Activated CD4-positive, alpha-beta T cell treated with anti-CD3 and anti-CD28 coated beads for 36 hours (primary cell): ENCODE measurements at places on chromosomes 7 and 10. TPM values are rescaled to one million over a fixed set of nuclear protein-coding genes. Genes with fewer than 3 reads are reported as not detected.

Gene CHN2
- 0.25 TPM for total RNA-seq

Gene PVRIG
- total RNA-seq, result 26.9 TPM

Gene LDB3
- 0.09 TPM for total RNA-seq

Gene STEAP4
- not detected for total RNA-seq

Gene PSAP
- total RNA-seq, result 109 TPM

Gene RNLS
- 4.4 TPM for total RNA-seq

Gene NUTM2B
- total RNA-seq, result not detected

Gene WEE2
- not detected for total RNA-seq

Gene DMBT1
- total RNA-seq, result not detected

GRCh38 chr7:13742126-13742525 is 247.3 kb downstream of the ETV1 start:
- H3K4me1 ChIP-seq, result no peaks in the 10 kb centered on the region
- H3K27ac ChIP-seq, result no peak overlapping the region
- DNase-seq, result no peak
- no peaks in the 10 kb centered on the region for H3K27me3 ChIP-seq

GRCh38 chr7:137930581-137930980 is 71.3 kb downstream of the CREB3L2 start:
- H3K27me3 ChIP-seq, result no peaks in the 10 kb centered on the region
- peaks cover 23% of the 10 kb centered on the region for H3K36me3 ChIP-seq
- no peak overlapping the region for H3K27ac ChIP-seq
- no peak for DNase-seq

GRCh38 chr7:84122582-84123360 is 71.8 kb downstream of the SEMA3A start:
- no peaks in the 10 kb centered on the region for H3K4me1 ChIP-seq
- no peak for DNase-seq
- H3K27ac ChIP-seq, result no peak overlapping the region
- H3K27me3 ChIP-seq, result no peaks in the 10 kb centered on the region
- H3K36me3 ChIP-seq, result no peaks in the 10 kb centered on the region

GRCh38 chr10:96712662-96713271 is 7.5 kb downstream of the PIK3AP1 start:
- peaks cover 4% of the 10 kb centered on the region for H3K4me1 ChIP-seq
- no peak overlapping the region for H3K4me3 ChIP-seq
- peak overlapping the region; percentile 6 for H3K27ac ChIP-seq
- H3K36me3 ChIP-seq, result no peaks in the 10 kb centered on the region
- no peak for DNase-seq

DNA sequence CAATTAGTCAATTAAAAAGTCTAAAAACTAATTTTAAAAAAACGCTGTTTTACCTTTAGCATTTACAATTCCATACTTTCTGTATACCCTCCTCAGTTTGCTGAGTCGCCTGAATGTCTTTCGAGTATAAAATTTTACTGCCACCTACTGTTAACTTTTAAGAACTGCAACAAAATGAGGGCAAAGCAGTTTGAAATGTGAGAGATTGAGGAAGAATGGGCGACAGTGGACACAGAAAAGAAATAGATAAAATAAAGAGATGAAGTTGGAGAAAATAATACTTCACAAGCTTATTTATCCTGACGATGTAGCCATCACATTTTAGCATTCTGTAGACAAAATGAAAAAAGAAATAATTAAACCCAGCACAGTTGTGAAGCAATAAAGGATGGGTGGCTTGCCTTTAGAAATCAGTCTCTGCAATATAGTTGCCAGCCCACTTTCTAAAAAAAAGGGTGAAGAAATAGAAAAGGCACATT is 110.8 kb upstream of the PTN start:
- H3K4me1 ChIP-seq, result no peaks in the 10 kb centered on the region
- H3K27me3 ChIP-seq, result peaks cover 9% of the 10 kb centered on the region
- DNase-seq, result no peak
- H3K36me3 ChIP-seq, result no peaks in the 10 kb centered on the region

GRCh38 chr10:6996431-6996830 is 414.4 kb downstream of the SFMBT2 start:
- no peak for DNase-seq
- no peaks in the 10 kb centered on the region for H3K4me1 ChIP-seq
- no peaks in the 10 kb centered on the region for H3K36me3 ChIP-seq
- no peak overlapping the region for H3K27ac ChIP-seq

- no peak overlapping the region for H3K27ac ChIP-seq
- no peaks in the 10 kb centered on the region for H3K36me3 ChIP-seq
- H3K4me1 ChIP-seq, result no peaks in the 10 kb centered on the region
These were observed 314.1 kb downstream of the TCERG1L start for GRCh38 chr10:130997267-130998045.

- peak overlapping the region; percentile 77 for H3K27ac ChIP-seq
- H3K4me1 ChIP-seq, result peaks cover 33% of the 10 kb centered on the region
- DNase-seq, result no peak
These were observed 837 bp downstream of the SLC29A3 start for GRCh38 chr10:71319800-71320392.

DNA sequence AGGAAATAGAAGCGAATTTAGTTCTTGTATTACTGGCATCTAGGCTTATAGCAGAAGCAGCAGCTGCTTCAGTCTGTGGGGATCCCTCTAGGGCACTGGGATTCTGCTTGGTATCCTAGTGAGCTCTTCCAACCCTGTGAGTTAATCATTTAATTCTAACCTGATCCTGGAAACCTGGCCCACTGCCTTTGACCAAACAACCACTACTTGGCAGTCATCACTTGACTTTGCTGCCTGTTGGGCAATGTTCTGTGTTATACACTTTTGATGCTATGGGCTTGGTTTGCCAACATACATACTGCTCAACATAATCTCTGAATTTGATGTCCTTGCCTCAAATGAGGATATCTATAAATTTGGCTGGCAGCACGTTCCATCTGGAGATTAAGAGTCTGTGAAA is 813.4 kb downstream of the ANKRD7 start:
- no peaks in the 10 kb centered on the region for H3K36me3 ChIP-seq
- H3K27ac ChIP-seq, result no peak overlapping the region
- DNase-seq, result no peak
- H3K4me1 ChIP-seq, result no peaks in the 10 kb centered on the region

DNA sequence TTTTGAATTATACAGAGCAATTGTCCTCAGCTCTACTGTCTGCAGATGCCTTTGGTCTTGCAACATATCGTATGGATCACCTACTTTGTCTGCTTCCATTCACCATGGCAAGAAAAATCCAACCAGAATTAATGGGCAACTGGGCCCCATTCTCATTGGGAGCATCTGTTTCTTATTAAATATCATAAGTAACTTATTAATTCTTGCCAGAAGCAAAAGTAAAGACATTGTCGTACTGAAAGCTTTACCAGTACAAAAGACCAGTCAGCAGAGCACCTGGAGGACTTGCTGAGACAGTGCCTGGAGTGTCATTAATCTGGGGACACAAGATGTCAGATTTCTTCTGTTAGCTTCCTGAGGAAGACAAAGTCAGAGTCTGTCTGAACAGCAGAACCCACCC is 404.5 kb downstream of the INHBA start:
- H3K4me1 ChIP-seq, result no peaks in the 10 kb centered on the region
- no peak overlapping the region for H3K4me3 ChIP-seq
- no peak for DNase-seq
- H3K27ac ChIP-seq, result no peak overlapping the region
- no peaks in the 10 kb centered on the region for H3K36me3 ChIP-seq

DNA sequence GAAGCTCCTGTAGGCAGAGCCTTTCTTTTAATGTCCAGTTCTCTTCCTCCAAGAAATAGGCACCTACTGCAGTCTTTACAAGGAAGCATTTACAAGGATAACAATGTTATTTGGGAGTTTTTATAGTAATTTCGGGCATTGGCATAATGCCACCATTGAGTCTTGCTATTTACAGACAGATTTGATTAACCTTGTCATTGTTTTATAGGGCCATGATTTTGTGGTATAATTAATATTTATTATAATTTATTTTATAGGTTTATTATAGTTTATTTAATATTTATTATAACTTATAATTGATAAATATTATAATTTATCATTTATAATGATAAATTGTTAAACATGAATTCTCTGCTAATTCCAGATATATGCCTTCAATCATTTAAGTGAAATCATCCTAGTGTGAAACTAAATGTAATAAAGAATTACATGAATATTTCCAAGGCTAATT is 573 bp upstream of the POT1 start:
- H3K4me3 ChIP-seq, result peak overlapping the region; percentile 100
- H3K27me3 ChIP-seq, result no peaks in the 10 kb centered on the region
- H3K36me3 ChIP-seq, result peaks cover 26% of the 10 kb centered on the region

- H3K36me3 ChIP-seq, result peaks cover 30% of the 10 kb centered on the region
- H3K4me3 ChIP-seq, result no peak overlapping the region
- H3K27me3 ChIP-seq, result no peaks in the 10 kb centered on the region
These were observed 57.1 kb upstream of the BAMBI start for GRCh38 chr10:28620251-28620650.

GRCh38 chr10:69901022-69901421 is 99.3 kb downstream of the COL13A1 start:
- H3K27ac ChIP-seq, result no peak overlapping the region
- H3K36me3 ChIP-seq, result no peaks in the 10 kb centered on the region
- no peaks in the 10 kb centered on the region for H3K27me3 ChIP-seq
- H3K4me1 ChIP-seq, result no peaks in the 10 kb centered on the region
- no peak overlapping the region for H3K4me3 ChIP-seq
- DNase-seq, result no peak

GRCh38 chr10:68406111-68406814 is 814 bp downstream of the RUFY2 start:
- H3K27me3 ChIP-seq, result no peaks in the 10 kb centered on the region
- peak; percentile 63 for DNase-seq
- peaks cover 2% of the 10 kb centered on the region for H3K36me3 ChIP-seq

DNA sequence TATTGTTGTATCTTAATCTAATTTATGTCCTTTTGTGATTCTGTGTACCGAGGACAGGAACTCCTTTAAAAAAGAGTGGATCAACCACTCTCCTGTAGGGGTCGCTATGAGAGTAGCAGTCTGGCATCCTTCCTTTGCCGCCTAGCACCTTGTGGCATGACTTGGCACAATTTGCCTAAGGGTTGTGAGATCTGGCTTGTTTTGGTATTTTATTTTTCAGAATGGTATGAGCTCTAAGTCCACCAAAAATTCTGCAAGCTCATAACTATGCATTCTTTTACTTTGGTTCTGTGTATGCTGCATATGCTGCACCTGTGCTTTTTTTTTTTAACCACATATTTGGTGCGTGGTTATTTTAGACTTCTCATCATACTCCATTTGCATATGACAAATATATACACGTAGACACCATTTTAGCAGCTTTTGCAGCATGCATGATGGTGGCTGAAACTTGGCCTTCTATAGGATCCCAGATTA is 112.8 kb downstream of the CDK14 start:
- H3K27me3 ChIP-seq, result no peaks in the 10 kb centered on the region
- H3K27ac ChIP-seq, result no peak overlapping the region
- H3K36me3 ChIP-seq, result no peaks in the 10 kb centered on the region
- H3K4me3 ChIP-seq, result no peak overlapping the region

DNA sequence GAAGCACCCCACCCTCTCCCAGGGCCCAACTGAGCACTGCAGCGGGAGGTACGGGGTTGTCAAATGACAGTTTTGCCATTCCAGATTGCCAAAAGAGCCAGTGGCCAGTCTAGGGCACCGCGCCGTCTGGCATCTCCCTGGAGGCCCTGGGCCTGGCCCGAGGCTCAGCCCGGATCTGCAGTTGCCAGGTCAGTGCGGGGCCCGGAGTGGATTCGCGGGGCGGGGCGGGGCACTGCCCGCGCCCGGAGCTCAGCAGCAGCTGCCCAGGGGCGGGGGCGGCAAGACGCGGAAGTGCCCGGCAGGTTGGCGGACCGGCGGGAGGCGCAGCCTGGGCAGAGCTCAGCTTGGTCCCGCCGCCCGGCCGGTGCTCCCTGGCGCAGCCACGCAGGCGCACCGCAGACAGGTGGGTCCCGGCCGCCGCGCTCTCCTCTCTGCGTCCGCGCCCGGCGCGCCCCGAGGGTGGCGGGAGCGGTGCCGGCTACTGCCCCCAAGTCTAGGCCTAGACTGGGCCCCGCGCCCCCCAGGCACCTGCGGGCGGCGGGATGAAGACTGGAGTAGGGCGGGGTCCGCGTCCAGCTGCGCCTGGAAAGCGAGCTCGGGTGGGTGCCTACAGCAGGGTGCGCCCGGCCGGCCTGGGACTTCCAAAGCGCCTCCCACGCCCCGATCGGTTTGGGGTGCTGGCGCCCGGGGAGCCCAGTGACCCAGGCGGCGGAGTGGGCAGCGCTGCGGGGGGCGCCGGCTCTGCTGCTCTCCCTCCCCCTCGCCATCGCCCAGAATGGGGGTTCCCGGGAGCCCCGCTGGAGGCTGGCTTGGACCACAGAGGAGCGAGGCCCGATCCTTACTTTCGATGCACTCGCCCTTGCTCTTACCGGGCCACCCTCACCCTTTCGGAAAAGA is at the start of gene IRF5:
Gene IRF5 (plus strand): TSS at position 281 of the 897 bp plus-strand sequence. CDS start 4,155 bp downstream, outside the sequence.
- peak within 1 kb of the TSS; percentile 83 for H3K27ac ChIP-seq
- peaks cover 2% of the 10 kb centered on the region for H3K36me3 ChIP-seq
- peak within 1 kb of the TSS; percentile 87 for H3K4me3 ChIP-seq
- peaks cover 43% of the 10 kb centered on the region for H3K4me1 ChIP-seq
